ENCODE measurements at places on chromosomes 6 and 20.

DNA sequence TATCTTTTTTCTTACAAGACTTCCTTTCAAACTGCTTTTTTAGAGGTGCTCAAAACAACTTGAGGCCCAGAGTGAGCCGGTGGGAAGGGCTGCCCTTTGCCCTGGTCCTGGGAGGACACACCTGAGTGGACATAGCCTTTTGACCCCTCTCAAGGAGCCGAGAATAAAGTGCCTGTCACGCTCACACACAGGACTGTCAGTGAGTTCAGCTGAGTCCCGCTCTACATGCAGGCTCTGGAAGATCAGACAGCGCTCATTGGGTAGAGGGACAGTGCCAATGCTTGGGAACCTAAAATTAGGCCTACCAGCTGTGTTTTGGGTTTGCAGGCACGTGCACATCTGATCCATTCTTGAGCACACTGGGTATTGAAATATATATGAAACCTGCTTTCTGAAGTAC is 387.8 kb downstream of the CD83 start:
- no peak for DNase-seq

DNA sequence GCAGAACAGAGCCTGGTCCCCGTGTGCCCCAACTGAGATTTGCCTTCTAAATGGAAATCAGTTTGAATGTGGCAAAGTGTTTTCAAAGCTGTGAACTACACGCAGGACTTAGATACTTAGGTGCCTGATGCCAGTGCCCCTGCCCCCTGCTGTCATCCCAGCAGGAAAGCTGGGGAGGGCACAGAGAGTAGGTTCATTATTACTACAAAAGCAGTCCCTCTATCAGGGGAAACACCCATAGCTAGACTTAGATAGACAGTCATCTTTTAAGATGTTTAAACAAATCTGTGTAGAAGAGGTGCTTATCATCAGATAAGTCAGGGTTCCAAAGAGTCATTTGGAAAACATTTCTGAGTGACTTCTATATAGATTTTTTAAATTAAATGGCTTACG is 155.0 kb upstream of the SNX9 start:
- no peak for DNase-seq

DNA sequence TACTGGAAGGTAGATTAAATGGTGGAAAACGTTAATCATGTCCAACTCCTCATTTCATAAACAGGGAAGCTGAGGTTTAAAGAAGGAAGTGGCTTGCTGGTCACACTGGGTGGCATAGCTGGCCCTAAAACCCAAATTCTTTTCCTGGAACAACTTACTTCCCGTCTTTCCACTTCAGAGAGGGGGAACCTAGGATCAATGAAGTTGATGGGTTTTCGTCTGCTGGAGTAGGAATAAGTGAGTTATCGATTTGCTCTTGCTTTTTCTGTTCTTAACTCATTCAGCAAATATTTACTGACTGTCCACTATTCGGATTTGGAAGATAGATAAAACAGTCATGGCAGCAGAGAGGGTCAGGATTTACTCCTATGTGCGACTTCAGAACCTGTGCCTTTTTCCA is 1.2 kb upstream of the SYS1 start:
- DNase-seq: no peak

DNA sequence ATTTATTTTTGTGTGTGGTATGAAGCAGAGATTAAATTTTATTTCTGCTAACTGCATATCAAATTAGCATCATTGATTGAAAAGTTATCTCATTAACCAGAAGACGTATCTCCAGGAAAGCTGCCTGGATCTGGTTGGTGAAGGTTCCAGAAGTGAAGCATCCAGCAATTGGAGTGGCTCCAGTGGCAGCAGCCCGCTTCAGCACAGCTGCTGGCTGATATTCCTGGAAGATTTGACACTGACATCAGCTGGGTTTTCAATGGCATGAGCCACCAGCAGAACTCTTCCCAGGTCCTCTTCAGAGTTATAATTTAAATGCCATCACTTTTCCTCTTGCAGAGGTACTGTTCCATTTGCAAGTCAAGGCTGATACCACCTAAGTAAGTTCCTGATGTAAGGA is 363.5 kb downstream of the BCKDHB start:
- no peak for DNase-seq

GRCh38 chr6:33578588-33579011 is 1.5 kb downstream of the BAK1 start:
- no peak for DNase-seq

DNA sequence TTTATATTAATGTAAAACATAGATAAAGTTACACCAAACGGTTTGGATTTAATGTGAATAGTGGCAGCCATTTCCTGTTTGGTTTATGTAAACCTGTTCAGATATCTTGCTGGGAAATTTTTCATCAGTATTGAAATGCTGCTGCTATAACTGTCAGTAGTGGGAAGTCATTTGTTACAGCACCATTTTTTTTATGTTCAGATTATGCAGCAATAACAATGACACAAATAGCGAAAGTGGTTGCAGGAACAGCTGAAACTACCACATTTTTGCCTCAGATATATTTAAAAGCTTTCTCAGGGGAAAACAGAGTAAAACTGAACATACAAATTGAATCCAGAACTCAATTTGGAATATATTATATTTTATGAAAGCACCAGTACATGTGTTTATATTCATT is 128.8 kb upstream of the SIM1 start:
- no peak for DNase-seq

DNA sequence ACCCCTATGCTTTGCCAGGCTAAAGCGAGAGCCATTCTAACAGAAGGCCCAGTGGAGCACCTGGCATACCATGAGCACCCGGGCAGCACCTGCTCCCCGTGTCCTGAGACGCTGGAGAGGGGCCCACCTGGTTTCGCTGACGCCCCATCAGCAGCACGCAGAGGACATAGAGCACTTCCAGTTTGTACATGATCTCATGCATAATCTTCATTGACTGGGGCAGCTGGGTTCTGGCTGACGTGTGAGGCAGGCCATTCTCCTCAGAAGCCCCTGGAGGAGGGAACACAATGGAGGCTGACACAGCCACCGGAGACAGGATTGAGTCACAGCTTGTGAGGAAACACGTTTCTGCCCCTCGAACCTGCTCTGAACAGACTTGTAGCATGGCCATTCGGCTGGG is 65.4 kb downstream of the MYH7B start:
- DNase-seq: no peak

- DNase-seq: no peak
Measured at GRCh38 chr6:138972226-138972665, 15.8 kb downstream of the REPS1 start.

DNA sequence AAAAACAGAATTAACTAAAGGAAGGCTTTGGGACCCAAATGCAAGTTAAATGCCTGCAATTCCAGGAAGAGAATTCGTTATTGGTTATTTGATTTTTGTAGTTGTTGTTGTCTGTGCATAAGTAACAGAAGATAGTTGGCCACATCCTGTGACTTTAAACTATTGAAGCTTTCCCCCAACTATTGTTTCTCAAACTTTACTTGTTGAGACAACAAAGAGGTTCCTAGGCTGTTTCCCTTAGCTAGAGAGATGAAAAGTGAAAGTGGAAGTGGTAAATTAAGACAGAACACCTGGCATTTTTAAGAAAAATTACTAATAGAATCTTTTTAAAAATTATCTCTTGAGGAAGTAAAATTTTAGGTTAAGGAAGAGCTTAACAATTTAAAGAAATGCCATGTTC is 525.2 kb downstream of the PKHD1 start:
- no peak for DNase-seq

DNA sequence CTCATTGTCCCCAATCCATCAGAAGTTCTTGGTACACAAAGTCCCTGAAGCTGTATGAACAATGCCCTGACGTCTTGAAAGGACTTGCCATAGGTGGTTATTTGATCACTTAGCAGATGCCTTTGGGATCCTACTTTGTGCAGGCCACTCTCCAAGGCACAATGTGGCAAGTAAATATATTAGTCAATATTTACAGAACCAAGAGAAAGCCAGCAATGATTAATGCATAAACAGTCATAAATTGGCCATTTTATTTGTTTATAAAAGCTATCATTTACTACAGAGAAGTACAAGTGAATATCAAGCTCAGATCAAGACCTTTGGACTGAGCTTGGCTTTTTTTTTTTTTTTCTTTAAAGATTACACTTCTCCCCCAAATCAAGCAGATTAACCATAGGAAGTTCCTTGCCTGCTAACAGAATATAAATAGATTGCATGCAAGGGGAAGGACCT is 161.8 kb downstream of the MTHFD1L start:
- no peak for DNase-seq

DNA sequence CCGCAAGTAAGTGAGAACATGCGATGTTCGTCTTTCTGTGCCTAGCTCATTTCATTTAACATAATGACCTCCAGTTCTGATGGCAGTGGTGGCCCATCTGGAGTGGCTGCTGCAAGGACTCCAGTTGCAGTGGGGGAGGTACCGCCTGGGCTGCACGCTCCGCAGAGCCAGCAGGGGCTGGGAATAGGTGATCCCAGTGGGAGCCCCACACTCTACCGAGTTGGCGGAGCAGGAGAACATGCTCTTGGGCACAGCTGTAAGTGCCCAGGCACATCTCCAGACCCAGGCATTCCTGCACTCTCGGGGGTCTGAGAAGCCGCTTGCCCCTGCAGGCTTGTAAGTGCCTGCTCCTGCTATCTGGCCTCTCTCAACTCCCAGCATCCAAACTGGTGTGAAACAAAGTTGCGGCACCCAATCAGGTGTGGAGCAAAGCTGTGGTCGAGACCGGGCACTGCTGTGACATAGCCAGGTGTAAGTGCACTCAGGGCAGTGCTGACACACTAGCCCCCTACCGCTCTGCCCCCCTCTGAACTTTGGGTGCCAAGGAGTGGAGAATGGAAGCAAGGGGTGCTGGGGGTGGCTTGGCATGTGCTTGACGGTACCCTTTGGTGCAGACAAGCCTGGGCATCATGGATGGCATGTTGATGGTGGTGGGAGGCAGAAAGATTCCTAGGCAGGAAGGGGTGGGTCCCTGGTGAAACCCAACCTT is 130.2 kb downstream of the HTR1B start:
- DNase-seq: no peak

DNA sequence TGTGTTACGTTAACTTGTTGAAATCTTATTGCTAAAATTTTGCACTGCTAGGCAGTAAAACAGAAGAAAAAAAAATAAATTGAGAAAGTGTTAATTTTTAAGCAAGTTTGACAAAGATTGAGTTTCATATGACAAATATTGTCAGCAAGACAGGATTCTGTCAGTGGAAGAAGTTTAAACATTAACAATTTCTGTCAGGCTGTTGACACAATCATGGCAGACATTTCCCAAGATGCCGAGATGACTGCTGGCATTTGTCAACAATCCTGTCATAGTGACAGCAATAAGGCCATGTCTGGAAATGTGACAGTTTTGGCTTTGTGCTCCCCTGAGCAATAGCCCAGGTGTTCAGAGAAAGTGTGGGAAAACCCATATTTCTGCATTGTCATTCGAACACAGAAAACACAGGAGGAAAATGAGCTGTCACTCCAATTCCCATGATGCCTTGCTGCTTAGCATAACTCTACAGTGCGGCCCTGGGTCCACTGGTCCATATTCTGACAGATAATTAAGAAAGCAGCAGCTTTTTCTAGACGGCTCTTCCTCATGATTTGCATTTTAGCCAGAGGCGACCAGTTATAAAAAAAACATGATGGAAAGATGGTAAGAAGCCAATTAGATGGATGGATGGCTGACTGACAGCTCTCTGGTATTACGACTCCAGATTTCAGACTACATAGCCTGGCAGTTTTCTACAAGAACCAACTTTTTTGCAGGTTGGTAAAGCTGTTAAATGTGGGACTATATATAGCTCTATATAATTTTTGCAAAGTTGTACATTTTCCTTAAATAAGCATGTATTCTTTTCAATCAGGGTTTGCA is 43.6 kb upstream of the DEFB112 start:
- no peak for DNase-seq

DNA sequence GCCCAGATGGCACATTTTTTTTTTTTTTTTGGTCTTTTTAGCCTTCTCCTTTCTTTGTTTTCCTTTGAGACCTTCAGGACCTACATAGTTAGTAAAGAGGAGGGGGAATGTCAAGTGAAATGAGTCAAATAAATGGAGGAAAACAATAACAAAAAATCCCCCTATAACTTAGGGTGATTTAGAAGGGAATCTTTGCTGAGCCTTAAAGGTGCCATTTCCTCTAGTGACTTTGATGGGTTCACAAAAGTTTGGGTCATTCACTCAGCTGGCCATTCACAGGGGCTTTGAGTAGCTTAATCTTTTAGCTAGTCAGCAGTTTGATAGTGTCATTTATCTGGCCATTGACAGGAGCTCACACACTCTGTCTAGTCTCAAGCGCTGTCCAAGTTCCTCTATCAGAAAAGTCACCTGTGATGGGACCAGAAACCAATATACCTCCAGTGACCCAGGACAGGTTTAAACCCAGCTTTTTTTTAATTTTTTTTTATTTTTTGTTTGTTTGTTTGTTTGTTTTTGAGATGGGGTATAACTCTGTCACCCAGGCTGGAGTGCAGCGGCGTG is 275.1 kb upstream of the PRDM1 start:
- DNase-seq: no peak

GRCh38 chr6:81093051-81093450 is 659.4 kb downstream of the TENT5A start:
- DNase-seq: no peak

- DNase-seq: no peak
Measured at GRCh38 chr6:125486881-125487280, 185.1 kb upstream of the HDDC2 start.

- DNase-seq: no peak
Measured at GRCh38 chr6:132648828-132649227, 10.2 kb downstream of the TAAR1 start.

DNA sequence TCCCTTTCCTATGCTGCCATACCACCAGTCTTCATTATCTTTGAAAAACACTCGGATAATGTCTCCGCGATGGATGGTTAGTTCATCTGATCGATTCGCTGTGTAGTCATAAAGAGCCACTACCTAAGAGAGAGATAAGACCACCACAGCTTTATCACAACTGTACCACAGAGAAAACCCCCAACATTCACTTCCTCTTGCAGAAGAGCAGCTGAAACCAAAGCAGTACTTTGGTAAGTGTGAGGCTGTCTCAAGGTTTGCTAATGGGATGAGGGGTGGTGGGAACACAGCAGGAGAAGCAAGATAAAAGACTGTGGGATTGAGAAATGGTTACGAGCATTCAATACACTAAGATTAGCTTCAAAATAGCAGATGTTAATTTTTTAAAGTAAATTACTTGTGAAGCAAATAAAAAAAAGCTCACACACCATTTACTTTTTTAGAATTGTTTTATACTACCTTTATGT is 142.1 kb downstream of the MYB start:
- no peak for DNase-seq

GRCh38 chr6:155497273-155497672 is 41.6 kb upstream of the NOX3 start:
- DNase-seq: no peak

GRCh38 chr6:76790881-76791280 is 672.4 kb downstream of the HTR1B start:
- no peak for DNase-seq

- DNase-seq: no peak
Measured at GRCh38 chr6:112338166-112338709, 8.9 kb upstream of the RFPL4B start.
